ENCODE measurements at places on chromosomes 11 and 22. TPM values are rescaled to one million over a fixed set of nuclear protein-coding genes. Genes with fewer than 3 reads are reported as not detected.

DNA sequence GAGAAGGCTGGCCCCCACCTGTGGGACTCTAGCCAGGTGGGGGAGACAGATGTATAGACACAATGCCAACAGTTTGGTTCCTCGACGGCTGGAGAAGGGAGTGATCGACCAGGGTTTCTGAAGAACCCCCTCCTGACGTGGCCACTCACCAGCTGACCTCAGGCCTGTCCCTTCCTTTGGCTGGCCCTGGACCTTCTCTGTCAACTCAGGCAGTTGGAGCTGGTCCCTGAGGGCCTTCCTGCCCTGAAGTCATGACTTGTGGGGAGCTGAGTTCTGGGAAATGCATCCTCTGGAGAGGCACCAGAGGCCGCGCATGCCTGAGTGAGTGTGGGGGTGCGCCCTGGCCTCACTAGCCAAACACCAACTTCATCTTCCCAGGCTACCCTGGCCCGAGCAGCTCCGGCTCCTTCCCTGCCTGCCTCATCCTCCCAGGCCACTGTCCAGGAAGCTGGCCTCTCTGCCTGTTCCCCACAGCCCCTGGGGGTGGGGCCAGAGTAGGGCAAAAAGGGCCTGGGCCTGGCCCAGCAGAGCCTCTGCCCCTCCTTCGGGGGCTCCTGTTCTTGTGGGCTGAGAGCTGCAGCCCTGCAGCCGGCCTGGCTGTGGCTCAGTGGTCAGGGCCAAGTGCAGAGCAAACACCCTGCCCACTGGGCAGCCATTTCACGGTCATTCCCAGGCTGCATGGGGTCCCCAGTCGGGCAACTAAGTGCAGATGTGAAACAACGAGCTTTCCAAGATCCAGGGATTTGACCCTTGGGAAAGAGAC, 23.6 kb downstream of the TXN2 start:
- no peak for DNase-seq

GRCh38 chr22:48268771-48269552, 1506.5 kb downstream of the TBC1D22A start:
- DNase-seq, result no peak

DNA sequence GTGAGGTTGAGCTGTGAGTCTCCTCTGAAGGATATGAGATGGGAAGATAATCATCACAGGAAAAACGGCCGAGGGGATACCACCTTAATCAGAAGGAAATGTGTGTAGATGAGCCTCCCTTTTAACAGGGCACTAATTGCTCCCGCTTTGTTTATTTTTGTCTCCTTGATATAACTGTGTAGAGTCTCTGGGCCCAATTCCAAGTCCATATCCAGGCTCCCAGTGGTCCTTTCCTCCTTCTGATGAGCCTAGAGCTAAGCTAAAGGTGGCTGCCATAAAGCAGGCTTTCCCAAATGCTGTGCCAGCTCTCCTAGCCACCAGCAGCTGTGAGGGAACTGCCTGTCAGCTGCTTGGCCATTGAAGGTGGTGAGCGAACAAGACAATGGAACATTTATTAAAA, 17.1 kb upstream of the CCDC90B start:
- no peak for DNase-seq

GRCh38 chr11:8307601-8308000, 43.9 kb upstream of the LMO1 start:
- no peak for DNase-seq

- no peak for DNase-seq
Observed at GRCh38 chr11:45185228-45185729, 38.8 kb downstream of the PRDM11 start.

DNA sequence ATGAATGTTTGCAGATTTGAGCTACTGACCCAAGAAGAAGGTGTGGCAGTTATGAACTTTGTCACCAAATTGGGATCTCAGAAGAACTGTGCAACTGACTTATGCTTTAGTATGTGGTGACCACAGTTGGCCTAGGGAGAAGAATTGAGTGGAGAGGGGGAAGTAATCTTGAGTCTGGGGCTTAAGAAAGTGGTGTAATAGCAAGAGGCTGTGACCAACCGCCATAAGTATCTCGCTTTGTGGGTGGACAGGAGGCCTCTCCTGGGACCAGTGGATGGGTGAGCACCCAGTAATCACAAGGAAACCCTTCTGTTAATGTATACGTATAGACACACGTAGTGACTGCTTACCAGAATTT, 12.7 kb upstream of the IL10RA start:
- no peak for DNase-seq

DNA sequence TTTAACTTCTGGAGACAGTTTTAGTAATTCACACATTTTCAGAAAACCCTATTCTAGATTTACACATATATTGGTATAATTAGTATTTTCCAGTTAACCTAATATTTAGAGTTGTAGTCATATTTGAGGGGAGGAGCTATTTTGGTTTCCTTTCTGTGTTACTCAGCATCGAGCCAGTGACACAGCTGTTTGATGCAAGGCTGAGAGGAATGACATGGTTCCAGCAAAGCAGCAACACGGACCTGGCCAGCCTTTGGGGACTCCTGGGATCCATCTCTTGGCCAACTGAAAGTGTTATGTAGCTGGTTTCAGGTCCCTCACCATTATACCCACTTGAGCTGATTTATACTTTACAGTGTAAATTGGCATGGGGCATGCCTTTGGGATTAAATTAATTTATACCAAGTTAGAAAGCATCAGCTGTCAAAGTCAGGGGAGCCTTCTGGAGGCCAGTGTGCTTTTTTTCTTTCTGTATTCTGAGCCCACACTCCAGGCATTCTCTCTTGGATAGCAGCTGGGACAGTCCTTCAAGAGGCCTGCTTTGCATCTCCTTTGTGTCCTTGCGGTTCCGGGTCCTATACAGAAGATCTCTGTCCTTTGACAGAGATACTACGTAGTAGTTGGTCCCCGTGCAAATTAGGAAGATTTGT, 91.3 kb upstream of the SLC25A18 start:
- DNase-seq, result no peak

- no peak for DNase-seq
Observed at GRCh38 chr11:117026593-117027330, 71.5 kb downstream of the SIK3 start.

DNA sequence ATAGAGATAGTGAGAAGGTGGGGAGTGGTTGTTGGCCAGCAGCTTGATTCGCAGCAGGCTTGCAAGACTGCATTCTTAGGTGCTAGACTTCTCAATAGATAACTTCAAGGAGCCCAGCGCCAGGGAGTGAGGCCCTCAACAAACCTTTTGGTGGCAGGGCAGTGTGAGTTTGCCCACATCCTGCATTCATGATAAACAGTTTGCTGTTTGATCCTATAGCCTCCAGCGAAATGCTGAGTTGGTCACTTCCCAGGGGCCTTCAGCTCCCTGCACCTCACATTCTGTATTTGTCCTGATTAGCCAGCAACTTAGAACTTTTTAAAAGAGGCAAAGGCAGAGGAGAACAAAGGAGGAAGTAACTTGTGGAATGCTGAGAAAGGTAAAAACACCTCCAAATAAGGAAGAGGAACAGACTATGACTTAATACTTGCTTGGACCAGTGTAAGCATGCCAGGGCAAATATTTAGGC, 25.1 kb downstream of the OR10A6 start:
- DNase-seq, result no peak

DNA sequence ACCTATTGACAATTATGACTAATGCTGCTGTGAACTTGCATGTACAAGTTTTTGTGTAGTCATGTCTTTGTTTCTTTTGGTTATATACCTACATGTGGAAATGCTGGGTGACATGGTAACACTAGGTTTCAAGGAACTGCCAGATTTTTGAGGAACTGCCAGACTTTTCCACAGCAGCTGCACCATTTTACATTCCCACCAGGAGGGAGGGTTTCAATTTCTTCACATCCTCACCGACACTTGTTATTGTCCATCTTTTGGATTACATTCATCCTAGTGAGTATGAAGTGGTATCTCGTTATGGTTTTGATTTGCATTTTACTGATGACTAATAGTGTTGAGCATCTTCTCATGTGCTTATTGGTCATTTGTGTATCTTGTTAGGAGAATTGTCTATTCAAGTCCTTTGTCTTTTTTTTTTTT, 13.3 kb downstream of the CLDN5 start:
- no peak for DNase-seq

- DNase-seq, result no peak
Observed at GRCh38 chr11:85052636-85053035, 574.5 kb downstream of the DLG2 start.

DNA sequence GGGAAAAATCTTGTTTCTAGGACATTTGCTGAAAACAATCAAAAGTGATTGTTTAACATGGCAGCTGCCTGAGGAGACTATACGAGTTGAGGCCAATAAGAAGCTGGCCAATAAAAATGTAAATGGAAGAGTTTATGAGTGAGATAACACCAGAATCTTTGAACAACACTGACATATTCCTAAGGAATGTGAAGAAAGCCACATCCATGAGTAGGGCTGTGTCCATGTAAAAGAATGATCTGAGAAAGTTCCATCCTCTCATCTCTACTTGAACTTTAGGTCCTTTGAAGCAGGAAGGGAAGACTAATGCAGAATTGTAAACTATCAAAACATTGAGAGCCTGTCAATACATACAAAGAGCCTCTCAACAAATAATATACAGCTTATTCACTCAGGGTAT, 6.9 kb upstream of the CHORDC1 start:
- DNase-seq, result no peak

DNA sequence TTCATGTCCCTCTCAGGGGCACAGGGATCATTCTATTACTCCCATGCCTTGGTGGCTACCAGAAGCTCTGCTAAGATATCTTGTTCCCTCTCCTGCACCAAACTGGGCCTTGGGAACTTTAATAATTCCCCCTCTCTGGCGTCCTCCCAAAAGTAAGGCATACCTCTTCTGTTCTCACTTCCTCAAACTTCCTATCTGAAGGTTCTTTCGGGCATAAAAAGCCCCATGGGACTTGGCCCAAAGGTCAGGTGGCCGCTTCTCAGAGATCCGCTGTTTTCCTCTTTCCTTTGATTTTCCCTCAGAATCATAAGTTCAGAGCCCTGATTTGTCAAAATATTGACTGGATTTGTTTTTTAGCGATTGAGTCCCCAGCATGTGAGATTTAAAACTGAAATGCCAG, 13.0 kb downstream of the POLD3 start:
- DNase-seq, result no peak

GRCh38 chr11:57539342-57539741, 1.9 kb downstream of the SMTNL1 start:
- no peak for DNase-seq

DNA sequence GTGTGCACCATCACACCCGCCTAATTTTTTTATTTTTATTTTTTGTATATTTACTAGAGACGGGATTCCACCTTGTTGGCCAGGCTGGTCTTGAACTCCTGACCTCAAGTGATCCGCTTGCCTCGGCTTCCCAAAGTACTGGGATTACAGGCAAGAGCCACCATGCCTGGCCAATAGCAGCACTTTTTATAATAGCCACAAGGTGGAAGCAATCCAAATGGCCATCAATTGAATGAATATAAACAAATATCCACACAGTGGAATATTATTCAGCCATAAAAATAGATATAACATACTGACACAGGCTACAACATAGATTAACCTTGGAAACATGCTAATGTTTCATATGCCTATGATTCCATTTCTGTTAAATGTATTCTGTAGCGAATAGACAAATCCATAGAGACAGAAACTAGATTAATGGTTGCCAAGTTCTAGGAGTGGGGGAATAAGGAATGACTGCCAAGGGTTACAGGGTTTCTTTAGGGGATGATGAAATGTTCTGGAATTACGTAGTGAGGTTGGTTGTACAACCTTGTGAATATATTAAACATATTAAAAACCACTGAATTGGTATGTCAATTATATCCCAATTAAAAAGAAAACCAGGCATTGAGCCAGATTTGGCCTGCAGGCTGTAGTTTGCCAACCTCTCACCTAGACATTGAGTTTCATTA, 4.8 kb downstream of the VPS51 start:
- no peak for DNase-seq

DNA sequence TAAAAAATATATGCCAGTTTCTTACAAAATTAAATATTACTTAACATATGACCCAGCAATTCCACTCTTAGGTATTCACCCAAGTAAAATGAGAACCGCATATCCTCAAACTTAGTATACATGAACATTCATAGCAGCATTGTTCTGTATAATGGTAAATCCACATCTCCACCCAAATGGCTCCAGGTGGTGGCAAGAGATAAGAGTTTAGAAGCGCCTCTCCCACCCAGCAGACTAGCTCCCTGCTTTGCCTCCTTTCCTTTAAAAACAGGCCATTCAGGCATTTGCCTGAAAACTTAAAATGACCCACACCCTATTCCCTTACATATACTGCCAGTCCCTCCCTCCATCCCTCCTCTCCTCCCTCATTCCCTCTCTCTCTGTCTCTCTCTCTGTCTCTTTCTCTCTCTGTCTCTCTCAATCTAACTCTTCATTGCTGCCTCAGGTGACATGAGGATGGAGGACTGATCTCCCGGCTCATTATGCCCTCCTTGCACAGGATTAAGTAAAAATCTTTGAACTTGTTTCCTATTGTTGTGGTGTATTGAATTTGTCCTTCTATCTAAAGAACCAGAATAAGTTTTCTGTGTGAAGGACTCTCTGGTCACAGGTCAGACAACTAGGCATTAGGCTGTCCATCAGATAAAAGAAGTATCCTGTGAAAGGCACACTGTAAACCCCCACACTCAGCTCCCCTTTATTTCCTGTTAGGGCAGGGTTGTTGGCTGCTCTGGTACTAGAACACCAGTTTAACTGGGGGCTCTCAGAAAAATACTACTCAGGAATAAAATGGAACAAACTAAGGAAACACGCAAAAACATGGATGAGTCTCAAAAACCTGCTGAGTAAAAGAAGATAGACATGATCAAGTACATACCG, 48.3 kb downstream of the RRP8 start:
- DNase-seq, result no peak

GRCh38 chr11:44681698-44682097, 45.1 kb upstream of the TSPAN18 start:
- no peak for DNase-seq

DNA sequence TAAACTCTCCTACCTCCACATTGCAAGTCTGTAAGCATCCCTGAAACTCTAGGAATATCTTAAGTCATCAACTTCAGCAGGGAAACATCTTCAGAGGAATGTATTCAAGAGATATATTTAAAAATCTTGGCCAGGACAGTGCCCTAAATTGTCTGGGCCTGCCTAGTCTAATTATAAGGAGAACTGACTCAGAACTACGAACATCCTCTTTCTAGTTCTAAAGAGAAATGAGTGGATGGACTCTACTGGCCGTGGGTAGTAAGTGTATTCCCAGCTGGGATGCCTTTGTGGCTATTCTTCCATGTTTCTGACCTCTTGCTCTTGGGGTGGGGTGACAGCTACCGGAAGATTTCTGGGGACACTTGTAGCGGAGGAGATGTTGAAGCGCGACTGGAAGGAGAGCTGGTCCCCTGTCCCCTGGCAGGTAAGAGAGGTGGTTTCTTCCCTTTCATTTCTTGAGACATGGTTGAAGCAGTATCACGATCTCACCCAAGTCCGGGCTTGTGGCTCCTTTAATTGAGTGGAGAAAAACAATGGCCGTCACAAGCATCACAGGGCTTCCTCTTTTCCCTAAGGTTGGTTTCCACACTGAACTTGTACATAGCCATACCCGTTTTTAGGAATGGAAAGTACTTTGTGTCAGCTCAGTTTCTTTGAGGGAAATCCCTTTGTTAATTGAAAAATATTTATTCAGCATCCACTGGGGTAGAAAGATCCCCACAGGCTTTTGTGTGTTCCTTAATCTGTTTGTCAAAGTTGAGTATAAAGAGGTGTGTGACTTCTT, 97.7 kb upstream of the SORL1-AS1 start:
- no peak for DNase-seq

The TRPM5 gene
- 0.05 TPM for total RNA-seq

The MYBPC3 gene
- total RNA-seq, result 0.25 TPM

The HSPA8 gene
- total RNA-seq, result 1,425 TPM

The ST14 gene
- 5.9 TPM for total RNA-seq

The USP2 gene
- total RNA-seq, result 0.65 TPM

The OR5A1 gene
- not detected for total RNA-seq

The MIOX gene
- not detected for total RNA-seq

The OR10D3 gene
- not detected for total RNA-seq

The OR11H1 gene
- total RNA-seq, result not detected

The CAPN5 gene
- total RNA-seq, result 25.8 TPM

The SOX6 gene
- 20.8 TPM for total RNA-seq

Measured in liver (tissue), 10 donors.